ENCODE measurements at places on chromosomes 11 and 22.

DNA sequence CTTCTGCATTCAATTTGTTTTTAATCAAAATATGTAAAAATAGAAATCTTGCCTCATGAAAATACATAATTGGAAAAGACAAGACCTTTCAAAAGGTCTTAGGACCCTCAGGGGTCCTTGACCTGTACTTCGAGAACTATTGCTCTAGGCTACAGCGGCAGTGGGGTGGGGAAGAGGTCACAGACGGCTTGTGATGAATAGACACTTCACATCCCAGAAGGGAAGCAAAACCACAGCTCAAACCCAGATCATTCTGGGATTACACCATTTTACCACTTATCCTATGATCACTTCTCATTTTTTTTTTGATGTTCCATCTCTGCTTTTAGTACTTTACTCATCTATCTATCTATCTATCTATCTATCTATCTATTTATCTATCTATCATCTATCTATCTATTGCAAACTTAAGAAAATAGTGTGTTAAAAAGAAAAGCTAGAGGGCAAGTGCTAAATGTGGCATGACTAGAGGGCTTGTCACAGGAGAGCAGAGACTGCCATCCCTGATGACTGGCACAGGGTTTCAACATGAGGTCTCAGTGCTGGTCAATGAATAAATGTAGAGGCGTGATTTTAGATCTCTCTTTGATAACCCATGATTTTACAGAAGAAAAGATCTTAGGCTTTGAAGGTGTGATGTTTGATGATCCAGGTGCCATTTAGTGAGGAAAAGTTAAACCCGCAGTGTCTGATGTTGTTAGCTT lies 37.1 kb downstream of the RNF141 start:
- DNase-seq = no peak

GRCh38 chr22:25760848-25761595 lies 19.0 kb downstream of the MYO18B start:
- DNase-seq = no peak

- DNase-seq = no peak
These were observed 72.9 kb downstream of the FAM83F start for GRCh38 chr22:40067639-40068038.

DNA sequence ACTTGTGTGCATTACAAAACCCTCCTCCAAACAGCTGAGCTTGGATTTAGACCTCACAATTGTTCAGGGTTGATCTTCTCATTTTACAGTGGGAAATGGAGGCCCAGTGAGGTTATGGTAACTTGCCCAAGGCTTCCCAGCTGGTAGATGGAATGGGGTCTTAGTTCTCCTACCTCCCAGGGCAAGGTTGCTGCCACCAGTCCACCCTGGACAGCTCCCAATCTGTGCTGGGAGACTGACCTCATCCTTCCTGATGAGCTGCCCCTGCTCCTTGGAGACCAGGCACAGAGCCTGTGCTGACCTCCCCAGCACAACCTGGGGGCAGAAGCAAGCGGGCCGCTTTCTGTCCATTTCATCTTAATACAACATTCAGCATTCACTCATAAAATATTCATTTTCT lies 190.7 kb downstream of the ST3GAL4 start:
- no peak for DNase-seq

Data from stimulated activated CD8-positive, alpha-beta memory T cell treated with anti-CD3 and anti-CD28 coated beads, Interleukin-7, amount 100 ng/mL, for 4 hours (primary cell).